Liver (tissue), 10 donors: ENCODE measurements at places on chromosomes 7 and 10.

- no peak for DNase-seq
Observed at GRCh38 chr10:70927189-70927943, 39.0 kb upstream of the PCBD1 start.

DNA sequence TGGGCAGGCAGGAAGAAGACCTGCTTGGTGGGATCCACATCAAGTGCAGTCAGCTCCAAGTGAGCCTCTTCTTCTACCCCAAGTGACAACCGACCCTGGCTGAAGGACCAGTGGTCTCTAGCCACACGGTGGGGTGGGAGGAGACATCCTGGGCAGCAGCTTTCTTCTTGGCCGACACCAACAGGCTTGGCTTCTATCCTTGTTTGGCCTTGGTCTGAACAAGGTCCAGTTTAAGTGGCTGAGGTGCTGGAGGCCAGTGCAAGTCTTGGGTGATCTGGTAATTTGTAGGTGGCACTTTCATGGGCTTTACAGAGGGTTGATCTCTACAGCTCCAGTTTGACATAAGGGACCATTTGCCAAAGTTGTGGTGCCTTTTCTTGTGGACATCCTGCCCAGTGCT is 63.6 kb upstream of the PDCD4 start:
- no peak for DNase-seq

GRCh38 chr7:47525066-47525623 is 56.8 kb downstream of the TNS3 start:
- no peak for DNase-seq

DNA sequence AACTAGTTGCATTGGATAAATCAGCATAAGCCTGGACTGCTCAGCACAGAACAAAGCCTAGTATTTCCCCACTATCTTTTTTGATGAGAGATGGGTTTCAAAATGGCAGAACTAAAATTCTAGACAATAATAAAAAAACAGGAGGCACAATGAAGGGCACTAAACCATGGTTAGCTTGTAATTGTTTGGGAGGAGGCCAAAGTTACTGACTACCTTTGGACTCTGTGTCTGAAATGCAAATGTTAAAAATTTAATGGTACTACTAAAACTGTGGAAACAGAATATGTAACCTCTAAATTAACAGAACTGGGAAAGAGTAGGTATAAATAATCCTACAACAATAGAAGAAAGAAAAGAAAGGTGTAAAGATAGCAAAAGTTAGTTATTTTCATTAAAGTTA is 13.0 kb downstream of the ADAM12 start:
- DNase-seq = no peak

DNA sequence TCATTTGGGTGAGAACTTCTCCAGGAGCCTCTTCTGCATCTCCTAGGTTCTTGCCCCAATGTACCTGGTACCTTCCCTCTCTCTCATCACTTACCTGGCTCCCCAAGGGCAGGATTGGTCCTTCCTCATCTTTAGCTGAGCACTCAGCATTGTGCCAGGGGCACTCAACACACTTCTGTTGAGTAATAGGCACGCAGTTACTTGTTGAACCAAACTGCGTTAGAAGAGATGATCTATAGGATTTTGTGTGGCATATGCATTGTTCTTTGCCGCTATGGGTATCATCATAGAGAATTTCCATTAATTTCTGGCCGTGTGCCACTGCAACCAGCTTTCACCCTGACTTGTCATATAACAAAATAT is 16.4 kb downstream of the TBXAS1 start:
- DNase-seq = no peak

DNA sequence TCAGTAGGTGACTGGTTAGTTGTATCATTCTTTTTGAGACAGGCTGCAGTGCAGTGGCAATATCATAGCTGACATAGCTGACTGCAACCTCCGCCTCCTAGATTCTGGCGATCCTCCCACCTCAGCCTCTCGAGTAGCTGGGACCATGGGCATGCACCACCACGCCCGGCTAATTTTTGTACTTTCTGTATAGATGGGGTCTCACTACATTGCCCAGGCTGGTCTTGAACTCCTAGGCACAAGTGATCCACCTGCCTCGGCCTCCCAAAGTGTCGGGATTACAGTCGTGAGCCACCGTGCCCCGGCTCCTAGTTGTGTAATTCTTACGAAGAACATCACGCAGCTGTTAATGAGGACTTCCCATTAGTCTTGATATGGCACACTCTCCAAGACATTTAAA is 123.4 kb upstream of the VKORC1L1 start:
- DNase-seq = no peak

DNA sequence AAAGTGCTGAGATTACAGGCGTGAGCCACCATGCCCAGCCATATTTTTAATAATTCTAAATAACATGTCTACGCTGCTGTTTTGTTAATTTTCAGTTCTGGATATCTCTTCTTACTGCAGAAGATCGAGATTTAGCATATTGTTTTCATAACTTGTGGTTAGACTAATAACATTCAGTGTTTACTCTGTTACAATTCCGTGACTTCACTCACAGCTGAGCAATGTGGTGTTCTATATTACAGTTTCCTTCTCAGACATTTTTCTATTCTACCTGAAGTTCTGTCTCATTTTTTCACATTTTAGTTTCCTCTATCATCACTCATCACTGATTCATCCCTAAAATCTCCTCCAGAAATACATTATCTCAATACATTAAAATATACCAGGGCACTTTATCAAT is 10.9 kb downstream of the RNF32 start:
- no peak for DNase-seq

- DNase-seq = no peak
Observed at GRCh38 chr10:113331961-113332360, 220.9 kb upstream of the HABP2 start.

- no peak for DNase-seq
Observed at GRCh38 chr10:95756041-95756761, at the start of gene ENTPD1. TSS of gene ENTPD1 (plus strand) at chr10:95756163. CDS start at chr10:95756240, 77 bp downstream.

DNA sequence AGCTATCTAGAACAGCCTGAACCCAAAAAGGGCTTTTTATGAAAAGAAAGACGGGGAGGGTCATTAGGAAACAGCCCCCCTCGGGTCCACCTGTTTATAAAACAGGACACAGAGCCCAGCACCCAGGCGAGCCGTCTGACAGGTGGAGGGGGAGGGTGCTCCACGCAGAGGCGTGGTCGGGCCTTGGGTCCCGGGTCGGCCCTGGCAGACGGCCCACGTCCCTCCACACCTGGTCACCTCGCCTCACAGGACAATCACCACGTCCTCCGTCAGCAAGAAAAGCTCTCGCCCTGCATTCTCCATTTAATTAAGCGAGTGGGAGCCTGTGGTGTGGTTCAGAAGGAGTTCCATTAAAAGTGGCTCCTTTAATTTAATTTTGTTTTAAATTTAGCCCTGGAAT is 42.3 kb upstream of the FOXL3 start:
- DNase-seq = no peak

GRCh38 chr7:112336936-112337576 is 113.2 kb upstream of the IFRD1 start:
- DNase-seq = no peak

GRCh38 chr10:114279289-114279688 is 40.2 kb downstream of the VWA2 start:
- DNase-seq = no peak

GRCh38 chr7:49630513-49630912 is 142.9 kb upstream of the VWC2 start:
- DNase-seq = no peak

DNA sequence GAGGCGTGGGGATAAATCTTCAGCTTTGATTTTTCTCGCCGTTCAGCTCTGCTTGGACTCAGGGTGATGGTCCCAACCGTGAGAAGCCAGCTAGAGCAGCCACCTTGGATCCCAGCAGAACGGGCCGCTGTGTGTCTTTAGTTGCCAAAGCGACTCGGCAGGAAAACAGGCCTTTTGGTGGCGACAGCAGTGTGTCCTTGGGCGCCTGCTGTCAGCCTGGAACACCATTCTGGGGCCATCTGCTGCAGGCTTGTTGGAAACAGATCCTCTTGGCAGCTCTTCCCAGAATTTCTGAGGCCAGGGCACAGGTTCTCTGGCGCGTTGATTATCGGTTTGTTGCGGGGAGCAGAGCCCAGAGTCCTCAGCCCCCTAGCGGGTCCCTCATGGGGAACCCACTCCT is 97.6 kb downstream of the CUX1 start:
- DNase-seq = no peak

DNA sequence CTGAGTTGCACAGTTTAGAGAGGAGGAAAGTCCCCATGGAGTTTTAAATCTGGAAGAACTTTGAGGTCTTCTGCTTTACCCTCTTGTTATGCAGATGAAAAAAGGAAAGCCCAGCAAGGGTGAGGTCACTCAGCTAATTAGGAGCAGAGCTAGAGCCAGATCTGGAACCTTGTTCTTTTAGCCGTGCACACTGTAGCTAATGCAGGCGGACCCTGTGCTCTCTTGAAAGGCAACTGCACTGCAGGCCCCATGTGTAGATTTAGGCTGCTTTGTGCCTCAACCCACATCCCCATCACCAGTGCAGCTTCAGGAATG is 63.4 kb downstream of the SYPL1 start:
- DNase-seq = no peak

GRCh38 chr7:32762925-32763293 is 128.7 kb downstream of the KBTBD2 start:
- no peak for DNase-seq

GRCh38 chr10:85048644-85049043 is 720.3 kb downstream of the CCSER2 start:
- DNase-seq = no peak

- no peak for DNase-seq
Observed at GRCh38 chr7:36810032-36810431, 85.7 kb upstream of the AOAH start.

GRCh38 chr7:101531726-101532357 is 97.3 kb downstream of the MYL10 start:
- no peak for DNase-seq

DNA sequence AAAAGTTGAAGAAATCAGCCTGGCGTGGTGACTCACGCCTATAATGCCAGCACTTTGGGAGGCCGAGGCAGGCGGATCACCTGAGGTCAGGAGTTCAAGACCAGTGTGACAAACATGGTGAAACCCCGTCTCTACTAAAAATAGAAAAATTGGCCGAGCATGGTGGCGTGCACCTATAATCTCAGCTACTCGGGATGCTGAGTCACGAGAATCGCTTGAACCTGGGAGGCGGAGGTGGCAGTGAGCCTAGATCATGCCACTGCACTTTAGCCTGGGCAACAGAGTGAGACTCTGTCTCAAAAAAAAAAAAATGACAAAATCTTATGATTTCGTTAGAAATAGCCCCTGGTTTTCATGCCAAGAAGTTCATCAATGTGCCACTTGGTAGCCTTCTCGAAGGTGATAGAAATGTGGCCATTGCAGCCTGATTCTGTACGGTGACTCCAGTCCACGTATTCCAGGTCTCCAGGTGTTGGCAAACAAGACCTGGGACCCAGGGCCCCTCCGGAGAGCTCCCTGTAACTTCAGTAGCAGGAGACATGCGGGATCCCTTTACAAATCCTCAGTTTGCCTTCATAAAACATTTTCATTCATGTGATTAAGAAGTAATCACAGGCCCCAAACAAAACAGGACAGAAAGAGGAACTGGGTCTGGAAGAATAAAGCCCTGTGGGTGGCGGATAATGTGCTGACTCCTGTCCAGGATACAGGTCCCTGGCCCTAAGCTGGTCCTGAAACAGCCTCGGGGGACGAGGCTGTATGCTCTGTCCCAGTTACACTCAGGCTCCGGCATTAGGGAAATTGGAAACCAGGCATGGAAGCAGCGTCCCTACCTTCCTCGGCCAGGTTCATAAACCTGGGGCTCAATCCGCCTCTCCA is 207.3 kb upstream of the SH2B2 start:
- no peak for DNase-seq

DNA sequence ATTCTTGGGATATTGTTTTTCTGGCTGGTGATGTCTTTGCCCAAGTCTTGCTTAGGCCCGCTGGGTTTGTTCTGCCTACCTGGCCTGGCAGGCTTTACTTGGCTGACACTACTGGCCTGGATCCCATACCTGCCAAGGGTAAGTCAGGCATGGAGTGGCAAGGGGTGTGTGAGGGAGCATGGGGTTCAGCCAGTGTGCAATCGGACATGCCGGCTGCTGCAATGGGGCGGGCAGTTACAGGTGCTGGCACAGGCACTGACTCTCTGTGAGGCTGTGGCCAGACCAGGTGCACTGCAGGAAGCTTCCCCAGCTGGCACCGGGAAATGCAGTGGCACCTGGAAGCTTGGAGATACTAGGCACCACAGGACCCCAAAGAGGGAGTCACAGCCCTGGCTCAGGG is 168.4 kb downstream of the PON1 start:
- DNase-seq = no peak

DNA sequence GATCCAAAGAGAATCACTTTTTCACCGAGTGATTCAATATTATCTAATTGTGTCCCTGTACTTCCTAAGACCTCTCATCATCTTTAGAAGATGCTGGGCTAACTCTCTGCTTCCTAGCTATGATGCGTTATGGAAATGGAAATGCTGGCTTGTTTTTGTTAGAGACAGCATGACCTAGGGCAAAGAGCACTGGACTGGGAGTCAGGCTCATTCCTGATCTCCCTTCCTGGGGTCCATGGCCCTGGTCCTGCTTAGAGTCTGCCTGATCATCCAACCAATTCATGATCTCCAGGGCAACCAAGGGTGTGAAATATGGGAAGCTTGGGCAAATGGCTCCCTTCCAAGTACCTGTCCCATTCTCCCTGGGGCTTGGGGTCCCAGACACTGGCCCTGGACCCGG is 136.4 kb downstream of the RGS10 start:
- no peak for DNase-seq

DNA sequence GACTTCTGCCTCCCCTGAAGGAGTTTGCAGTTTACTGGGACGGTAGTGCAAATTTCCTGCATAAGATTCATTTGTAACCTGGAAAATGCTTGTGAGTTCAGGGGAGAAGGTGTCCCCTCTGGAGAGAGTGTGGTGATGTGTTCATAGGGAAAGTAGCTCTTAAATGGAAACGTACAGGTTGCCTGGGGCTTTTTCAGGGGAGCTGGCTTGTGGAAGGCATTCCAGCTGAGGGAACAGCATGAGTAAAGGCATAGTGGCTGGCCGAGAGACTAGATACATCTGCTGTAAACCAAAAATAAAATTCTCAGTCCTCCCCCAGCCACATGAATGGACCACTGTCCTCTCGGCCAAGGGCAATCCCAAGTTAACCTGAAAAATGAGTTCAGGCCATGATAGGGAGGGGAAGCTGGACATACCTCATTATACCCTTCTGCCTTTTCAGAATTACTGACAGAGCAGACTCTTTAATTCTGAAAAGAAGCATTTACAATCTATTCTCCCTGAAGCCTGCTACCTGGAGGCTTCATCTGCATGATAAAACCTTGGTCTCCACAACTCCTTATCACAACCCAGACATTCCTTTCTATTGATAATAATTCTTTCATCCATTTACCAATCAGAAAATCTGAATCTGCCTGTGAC is 123.7 kb downstream of the GALNT17 start:
- no peak for DNase-seq

GRCh38 chr10:78772486-78772885 is 296.3 kb upstream of the ZMIZ1 start:
- DNase-seq = no peak

DNA sequence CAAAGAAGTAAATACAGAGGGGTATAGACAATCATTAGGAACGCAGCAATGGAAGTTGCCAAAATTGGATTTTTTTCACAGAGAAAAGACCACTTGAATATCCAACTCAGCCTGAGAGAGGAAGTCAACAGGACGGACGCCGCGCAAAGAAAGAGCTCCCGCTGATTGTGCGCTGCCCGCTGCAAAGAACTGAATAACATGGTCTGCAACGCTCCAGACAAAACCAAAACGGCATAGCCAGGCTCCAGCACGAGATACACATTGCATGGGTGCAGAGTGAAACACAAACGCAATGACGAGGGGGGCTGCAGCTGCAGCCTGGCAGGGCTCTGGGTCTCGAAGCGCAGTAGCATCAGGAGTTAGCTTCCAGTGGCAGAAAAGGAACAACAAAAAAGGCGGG is 113.9 kb upstream of the MGMT start:
- DNase-seq = no peak
